ENCODE measurements at places on chromosomes 2 and 18. TPM values are rescaled to one million over a fixed set of nuclear protein-coding genes. Genes with fewer than 3 reads are reported as not detected.

Gene CAPN14
- 0.35 TPM for total RNA-seq

Gene SMYD1
- total RNA-seq = not detected

Gene LYPD1
- total RNA-seq = not detected

Gene ARHGAP28
- not detected for total RNA-seq

Gene RNF152
- not detected for total RNA-seq

Gene ATP9B
- total RNA-seq = 25.7 TPM

Gene LOXHD1
- not detected for total RNA-seq

Gene MAPK4
- total RNA-seq = not detected

Gene REEP1
- total RNA-seq = not detected

Gene KIF1A
- total RNA-seq = 0.71 TPM

Gene RNF25
- 21.9 TPM for total RNA-seq

Gene GAL3ST2
- total RNA-seq = 0.23 TPM

Gene DARS1
- 151 TPM for total RNA-seq

Gene KCNS3
- not detected for total RNA-seq

Gene DLX1
- not detected for total RNA-seq

Gene THUMPD2
- total RNA-seq = 13.3 TPM

Gene ALPI
- not detected for total RNA-seq

Gene MEP1B
- total RNA-seq = not detected

Gene SH3BP4
- total RNA-seq = not detected

Measured in activated CD4-positive, alpha-beta memory T cell treated with anti-CD3 and anti-CD28 coated beads, Interleukin-2, amount 10 ng/mL, durations not matched to agents 7 days and 5 days (primary cell).